Frontal cortex (tissue), 4 donors: ENCODE measurements at places on chromosomes 3 and 15. TPM values are rescaled to one million over a fixed set of nuclear protein-coding genes. Genes with fewer than 3 reads are reported as not detected.

DNA sequence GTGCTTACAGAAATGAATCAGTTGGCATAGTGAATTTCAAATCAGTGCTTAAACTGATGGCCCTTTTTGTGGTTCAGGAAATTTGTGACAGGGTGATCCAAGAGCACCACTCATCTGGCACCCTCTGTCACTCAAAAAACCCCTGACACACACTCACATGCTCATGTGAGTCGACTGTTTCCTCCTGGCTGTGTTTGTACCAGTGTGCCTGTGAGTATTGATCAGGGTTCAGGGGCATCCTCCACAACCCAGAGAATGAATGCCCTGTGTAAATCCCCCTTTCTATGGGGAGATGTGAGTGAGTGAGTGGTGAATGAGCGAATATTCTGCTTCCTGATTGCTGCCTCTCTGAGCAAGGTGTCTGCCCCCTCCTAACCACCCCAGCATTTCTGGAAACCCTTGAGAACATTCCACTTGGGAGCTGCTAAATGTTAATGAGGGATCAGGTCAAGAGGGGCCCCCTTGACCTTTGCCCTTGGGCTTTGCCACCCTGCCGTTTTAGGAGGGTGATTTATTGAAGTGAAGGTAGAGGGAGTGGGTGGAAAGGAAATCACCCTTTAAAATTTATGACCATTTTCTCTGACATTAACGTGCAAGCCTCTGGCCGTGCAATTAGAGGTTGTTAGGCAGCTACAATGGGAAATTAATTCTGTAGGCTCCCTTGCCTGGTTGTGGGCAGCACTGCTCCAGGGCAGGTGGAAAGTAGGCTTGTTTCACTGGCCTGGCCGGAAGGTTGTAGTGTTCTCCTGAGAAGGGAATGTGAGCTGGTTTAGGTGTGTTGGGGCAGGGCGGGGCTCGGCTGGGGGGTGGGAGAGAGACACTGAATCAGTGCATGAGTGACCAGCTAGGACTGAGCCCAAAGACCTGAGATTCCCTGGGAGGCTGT lies 87.2 kb downstream of the SLCO3A1 start:
- no peak for DNase-seq

The MAGEF1 gene
- 46.9 TPM for total RNA-seq

DNA sequence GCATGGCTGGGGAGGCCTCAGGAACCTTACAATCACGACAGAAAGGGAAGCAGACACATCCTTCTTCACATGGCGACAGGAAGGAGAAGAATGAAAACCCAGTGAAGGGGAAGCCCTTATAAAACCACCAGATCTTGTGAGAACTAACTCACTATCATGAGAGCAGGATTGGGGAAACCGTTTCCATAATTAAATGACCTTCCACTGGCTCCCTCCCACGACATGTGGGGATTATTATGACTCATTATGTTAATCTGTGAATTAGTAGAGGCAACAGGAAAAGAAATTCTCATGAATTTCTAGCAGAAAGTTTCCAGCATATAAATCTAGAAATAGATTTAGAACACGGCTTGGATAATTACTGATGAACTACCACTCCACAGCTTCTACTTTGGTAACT lies 937.3 kb downstream of the ROBO1 start:
- DNase-seq, result no peak

DNA sequence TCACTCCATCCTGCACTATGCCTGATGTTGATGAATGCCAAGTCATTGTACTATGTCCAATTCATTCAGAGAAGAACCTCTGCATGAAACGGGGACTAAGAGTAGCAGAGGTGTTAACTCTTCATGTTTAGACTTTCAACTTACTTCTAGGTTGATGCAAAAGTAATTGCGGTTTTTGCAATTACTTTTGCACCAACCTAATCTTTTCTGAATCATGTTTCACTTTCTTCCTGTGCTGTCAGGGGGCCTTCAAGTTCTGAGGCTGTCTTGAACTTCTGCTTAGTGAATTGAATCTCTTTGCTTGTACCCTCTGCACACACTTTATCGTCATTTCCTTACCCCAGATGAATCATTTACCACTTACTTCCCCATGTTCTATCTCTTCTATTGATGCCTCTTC lies 636.2 kb downstream of the NAALADL2 start:
- DNase-seq, result no peak

The ABI3BP gene
- 1.2 TPM for total RNA-seq

The LTF gene
- total RNA-seq, result 0.41 TPM

DNA sequence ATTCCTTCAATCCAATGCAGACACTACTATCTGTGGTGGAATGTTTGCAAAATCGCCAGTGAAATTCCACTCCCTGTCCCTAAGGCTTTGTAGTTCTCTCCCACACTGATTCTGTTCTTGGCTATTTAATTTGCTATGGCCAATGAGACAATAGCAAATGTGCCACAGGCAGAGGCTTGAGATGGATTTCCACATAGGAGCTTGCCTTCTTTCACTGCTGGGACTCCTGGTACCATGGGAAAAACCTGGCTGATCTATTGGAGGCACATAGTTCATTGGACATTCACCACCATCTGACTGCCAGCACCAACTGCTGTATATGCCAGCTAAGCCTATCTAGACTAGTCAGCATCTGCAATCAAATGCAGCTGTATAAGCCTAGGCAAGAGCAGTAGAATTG lies 103.8 kb downstream of the NR1D2 start:
- DNase-seq, result no peak

- DNase-seq, result no peak
Observed at GRCh38 chr15:74535388-74536084, 5.5 kb upstream of the ARID3B start.

The GAP43 gene
- total RNA-seq, result 289 TPM

GRCh38 chr3:20141316-20141715 lies 44.7 kb downstream of the SGO1 start:
- DNase-seq, result no peak

DNA sequence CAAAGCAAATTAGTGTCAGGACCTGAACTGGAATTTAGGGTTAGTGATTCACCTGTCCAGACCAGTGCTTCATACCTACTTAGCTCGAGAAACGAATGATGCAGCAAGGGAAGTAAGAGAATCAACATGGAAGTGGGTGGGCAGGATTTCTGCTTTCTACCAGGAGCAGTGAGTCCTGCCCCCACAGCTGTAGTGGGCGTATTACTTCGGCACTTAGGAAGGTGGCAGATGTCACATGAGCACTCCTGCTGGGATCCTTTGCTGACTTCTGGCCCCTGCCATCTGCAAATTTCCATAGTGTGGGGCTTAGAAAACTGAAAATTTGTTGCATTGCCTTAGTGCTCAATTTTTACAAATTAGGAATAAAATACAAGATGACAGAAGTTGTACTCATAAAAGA lies 31.2 kb downstream of the RYR3 start:
- DNase-seq, result no peak

The ZPLD1 gene
- total RNA-seq, result not detected

DNA sequence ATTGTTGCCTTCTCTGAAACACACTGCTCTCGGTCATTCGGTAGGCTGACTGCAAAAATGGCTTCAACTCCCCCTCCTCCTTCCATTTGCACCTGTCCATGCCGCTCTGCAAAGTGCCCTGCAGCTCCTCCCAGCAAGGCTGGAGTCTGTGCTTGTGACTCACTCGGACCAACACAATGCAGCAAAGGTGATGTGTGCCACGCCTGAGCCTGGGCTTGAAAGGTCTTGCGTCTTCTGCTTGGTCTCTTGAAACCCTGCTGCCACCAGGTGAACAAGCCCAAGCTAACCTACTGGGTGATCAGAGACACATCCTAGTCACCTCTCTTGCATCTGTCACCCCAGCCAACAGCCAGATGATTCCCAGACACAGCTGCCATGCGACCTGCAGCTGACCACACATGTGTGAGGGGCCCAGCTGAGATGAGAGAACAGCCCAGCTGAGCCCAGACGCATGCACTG lies 71.1 kb downstream of the MGLL start:
- DNase-seq, result no peak

The HRH1 gene
- total RNA-seq, result 2.0 TPM

DNA sequence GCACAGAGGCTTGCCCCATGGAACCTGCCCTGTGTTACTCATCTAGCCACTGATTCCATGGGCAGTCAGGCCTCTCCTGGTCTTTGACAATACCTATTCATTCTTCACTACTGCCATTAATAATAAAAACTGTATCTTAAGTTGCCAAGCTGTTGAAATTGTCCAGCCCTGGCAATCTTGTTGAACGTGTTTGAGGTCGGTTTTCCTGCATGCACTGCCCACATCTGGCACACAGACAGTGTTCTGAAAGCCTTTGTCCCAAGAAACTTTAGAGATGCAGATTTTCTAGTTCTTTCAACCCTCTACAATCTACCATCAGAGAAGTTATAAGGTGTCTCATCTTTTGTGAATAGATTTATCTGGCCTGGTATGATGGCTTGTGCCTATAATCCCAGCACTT lies 567.2 kb upstream of the NECTIN3 start:
- DNase-seq, result no peak

The DCLK3 gene
- 7.7 TPM for total RNA-seq

The FBXL2 gene
- 53.8 TPM for total RNA-seq

DNA sequence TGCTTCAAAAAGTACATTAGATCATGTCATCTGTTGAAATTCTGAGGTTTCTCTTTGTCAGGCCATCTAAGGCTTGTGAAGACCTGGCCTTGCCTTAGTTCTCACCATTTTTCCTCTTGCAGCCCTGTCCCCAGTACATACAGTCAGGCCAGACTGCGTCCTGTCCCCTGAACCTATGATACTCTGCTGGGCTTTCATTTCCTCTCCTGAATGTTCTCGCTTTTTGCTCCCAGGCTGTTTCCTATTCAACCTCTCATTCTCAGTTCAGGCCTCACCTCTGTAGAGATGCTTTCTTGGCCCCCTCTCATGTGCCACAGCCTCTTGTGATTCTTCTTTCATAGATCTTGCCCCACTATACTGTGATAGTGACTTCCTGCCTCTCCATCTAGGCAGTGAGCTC lies 648.8 kb upstream of the KCNMB2 start:
- DNase-seq, result no peak

DNA sequence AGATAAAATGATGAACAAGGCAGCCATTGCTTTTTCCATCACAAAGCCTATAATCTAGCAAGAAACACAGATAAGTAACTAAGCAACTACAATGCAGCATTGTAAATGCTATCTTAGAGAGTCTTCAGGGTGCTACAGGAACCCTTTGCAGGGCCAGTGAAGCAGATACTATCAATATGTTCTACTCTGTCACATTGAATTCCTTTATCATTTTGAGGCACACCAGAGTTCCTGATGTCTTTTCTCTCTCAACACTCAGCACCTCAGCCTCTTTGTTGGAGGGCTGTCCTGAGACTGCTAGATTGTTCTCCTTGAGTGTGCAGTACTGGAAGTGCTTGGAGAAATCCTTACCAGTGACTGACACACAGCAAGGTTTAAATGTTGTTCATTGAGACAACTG lies 107.4 kb upstream of the MRPL3 start:
- no peak for DNase-seq

DNA sequence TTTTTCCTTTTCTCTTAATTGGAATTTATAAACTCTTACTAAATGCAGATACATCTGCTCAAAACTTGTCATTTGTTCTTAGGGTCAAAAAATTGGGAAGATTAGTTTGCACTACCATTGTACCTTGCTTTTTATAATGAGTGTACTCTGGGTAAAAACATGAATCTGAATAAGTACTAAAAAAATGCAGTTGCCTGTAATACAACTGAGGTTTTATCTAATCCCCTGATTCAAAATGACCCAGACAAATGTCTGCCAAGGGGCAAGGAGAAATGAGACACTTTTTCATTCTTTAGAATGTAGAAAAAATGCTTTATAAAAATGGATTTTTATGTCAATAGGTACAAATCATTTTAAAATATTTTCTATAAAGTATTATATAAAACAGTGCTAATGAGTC lies 42.4 kb downstream of the RASA2 start:
- no peak for DNase-seq

DNA sequence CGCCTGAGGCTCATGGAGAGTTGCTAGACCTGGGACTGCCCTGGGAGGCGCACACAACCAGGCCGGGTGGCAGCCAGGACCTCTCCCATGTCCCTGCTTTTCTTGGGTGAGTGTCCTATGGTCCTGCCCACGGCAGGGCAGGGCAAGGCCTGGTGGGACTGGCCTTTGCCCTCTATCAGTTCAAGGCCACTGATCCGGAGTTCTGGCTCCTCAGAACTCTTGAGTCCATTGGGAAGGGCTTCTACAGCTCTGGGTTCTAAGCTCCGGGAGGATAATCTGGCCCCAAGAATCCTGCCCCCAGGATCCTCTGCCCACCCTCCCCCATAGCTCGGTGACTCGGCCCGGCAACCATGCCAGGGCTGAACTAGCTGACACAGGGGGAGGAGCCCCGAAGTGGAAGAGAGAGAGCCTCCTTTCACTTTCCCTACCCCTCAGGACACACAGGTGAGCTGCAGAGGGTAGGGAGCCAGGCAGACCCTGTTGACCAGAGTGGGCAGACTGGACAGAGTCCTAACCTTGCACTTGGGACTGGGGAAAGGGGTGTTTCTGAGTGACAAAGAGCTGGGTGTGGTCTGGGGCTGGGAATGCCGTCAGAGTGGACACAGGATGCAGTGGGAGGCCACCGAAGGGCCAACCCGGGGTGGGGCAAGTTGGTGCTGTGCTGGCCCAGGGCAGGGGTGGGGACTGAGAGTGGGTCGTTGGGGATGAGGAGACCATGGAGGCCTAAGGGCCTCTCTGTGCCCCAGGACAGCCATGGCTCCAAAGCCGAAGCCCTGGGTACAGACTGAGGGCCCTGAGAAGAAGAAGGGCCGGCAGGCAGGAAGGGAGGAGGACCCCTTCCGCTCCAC lies 664 bp downstream of the PARP3 start:
- DNase-seq, result peak; percentile 57

GRCh38 chr15:55740359-55740878 lies 2.5 kb downstream of the PRTG start:
- no peak for DNase-seq

The UBAP1L gene
- total RNA-seq, result 2.0 TPM

DNA sequence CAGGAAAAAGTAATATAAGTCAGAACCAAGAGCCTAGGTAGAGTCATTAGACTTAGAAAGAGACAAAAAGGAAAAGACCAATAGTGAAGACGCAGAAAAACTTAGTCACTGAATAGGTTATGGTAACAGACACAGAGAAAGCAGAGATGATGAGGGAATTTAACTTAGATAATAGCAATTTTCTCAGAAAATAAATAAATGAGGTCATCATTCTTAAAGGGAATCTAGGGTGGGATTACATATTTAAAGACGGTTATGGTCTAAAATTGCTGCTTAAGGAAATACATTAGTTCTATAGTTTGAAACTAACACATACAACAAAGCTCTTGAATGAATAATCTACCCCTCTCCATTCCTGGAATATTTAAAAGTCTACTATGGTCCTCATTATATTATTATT lies 59.4 kb downstream of the UBR1 start:
- no peak for DNase-seq
